ENCODE measurements at places on chromosomes 12 and 14.

DNA sequence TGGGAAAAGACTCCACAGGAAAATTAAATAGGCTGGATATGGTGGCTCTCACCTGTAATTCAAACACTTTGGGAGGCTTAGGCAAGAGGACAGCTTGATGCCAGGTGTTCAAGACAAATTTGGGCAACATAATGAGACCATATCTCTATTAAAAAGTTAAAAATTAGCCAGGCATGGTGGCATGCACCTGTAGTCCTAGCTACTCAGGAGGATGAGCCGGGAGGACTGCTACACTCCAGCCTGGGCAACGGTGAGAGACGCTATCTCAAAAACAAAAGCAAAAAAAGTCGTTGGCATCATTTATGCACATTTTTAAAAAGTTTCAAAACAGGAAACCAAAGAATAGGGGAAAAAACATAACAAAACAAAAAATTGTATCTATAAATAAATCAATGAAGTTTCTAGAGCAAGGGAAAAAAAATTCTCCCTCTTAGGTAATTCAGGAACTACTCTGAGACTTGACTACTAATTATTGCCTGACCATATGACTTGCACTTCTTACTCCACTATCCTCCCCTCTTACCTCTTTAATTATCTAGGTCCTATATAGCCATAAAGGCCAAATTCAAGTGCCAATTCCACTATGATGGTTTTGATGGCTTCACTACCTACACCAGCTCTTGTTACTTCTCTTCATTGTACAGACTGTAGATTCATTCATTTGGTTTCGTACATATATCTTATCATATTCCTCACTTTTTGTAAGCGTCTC, 1.6 kb downstream of the METTL3 start:
- no peak for DNase-seq

DNA sequence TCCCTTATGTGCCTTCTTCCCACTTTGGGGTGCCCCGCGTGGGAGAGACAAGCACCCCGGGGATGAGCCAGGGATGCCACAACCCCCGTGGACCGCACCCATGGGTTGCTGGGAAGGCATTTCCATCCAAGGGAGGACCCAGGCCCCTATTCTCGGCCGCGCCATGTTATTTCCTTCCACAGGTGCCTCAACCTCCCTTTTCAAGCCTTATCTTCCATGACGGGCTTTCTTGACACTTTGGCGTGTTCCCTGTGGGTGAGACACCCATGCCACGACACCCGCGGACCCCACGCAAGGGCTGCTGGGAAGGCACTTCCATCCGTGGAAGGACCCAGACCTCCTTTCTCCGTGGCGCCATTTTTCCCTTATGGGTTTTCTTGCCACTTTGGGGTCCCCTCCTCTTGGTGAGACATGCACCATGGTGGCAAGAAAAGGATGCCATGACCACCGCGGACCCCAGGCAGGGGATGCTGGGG, 269.2 kb downstream of the ALG10 start:
- DNase-seq: no peak

DNA sequence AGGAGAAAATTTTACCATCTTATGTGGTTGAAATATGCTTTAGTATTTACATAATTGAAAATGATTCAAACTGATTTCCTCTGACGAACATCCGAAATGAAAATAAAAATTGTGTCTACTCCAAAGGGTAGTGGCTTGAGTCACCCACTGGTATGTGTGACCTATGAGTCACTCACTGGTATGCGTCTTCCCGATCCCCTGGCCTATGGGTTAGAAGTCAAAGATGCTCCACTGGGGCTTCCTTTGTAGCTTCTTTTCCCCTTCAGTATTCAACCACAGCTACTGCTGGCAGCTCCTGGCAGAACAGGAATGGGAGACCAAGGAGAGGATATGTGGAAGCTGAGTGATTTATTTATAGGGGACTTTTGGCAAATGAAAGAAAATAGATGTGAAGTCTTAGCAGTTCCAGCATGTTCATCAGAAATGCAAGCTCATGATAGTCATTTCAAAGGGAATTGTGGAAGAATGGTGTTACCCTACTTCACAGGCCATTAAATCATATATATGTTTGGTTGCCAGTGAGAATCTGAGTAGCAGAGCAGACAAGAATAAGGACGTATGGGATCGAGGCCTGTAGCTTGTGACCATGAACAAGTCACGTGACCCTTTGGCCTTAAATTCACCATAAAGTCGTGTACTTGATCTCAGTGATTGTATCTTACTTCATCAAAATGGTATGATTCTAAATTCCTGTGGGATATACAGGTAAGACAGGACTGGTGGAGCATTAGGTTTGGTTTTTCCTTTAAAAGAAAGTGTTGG, 108.3 kb downstream of the CRADD start:
- peak; percentile 88 for DNase-seq

- DNase-seq: no peak
Measured at GRCh38 chr12:1646569-1647284, 17.7 kb downstream of the WNT5B start.
